ENCODE measurements at places on chromosomes 2 and 18.
A peak's percentile ranks its signal among the peaks of the same experiment; 100 is the strongest.

- DNase-seq: no peak
Observed at GRCh38 chr2:132979339-132980093, 309.5 kb upstream of the LYPD1 start.

- no peak for DNase-seq
Observed at GRCh38 chr2:46225150-46225625, 72.0 kb upstream of the EPAS1 start.

- DNase-seq: no peak
Observed at GRCh38 chr2:133177196-133177595, 391.1 kb downstream of the NCKAP5 start.

DNA sequence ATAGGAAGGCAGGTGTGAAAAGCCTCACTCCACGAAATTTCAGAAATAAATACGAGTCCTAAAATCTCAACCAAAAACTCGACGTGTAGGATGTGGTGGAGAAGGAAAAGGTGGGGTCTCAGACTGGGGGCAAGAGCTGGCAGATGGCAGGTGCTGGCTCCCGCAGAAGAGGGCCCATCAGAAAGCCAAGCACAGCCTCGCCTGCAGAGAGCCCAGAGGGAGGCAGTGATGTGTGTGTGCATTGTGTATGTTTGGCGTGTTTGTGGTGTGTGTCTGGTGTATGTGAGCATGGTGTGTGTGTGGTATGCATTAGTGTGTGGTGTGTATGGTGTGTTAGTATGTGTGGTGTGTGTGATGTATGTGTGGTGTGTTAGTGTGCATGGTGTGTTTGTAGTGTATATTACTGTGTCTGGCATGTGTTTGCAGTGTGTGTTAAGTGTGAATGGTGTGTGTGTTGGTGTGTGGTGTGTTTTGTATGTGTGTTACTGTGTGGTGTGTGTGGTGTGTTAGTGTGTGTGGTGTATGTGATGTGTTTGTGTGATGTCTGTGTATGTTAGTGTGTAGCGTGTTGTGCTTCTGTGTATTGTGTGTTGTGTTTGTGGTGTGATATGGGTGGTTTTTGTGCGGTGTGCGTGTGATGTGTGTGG lies 116.5 kb downstream of the FAM168B start:
- DNase-seq: no peak

GRCh38 chr2:55114597-55114996 lies 64.3 kb upstream of the RTN4 start:
- no peak for DNase-seq

- DNase-seq: no peak
Observed at GRCh38 chr2:197993363-197993762, 189.0 kb downstream of the PLCL1 start.

- DNase-seq: no peak
Observed at GRCh38 chr2:156864753-156865152, 392.8 kb upstream of the GALNT5 start.

- no peak for DNase-seq
Observed at GRCh38 chr2:24514820-24515219, 23.8 kb downstream of the NCOA1 start.

- DNase-seq: no peak
Observed at GRCh38 chr2:101803945-101804696, 106.6 kb downstream of the MAP4K4 start.

DNA sequence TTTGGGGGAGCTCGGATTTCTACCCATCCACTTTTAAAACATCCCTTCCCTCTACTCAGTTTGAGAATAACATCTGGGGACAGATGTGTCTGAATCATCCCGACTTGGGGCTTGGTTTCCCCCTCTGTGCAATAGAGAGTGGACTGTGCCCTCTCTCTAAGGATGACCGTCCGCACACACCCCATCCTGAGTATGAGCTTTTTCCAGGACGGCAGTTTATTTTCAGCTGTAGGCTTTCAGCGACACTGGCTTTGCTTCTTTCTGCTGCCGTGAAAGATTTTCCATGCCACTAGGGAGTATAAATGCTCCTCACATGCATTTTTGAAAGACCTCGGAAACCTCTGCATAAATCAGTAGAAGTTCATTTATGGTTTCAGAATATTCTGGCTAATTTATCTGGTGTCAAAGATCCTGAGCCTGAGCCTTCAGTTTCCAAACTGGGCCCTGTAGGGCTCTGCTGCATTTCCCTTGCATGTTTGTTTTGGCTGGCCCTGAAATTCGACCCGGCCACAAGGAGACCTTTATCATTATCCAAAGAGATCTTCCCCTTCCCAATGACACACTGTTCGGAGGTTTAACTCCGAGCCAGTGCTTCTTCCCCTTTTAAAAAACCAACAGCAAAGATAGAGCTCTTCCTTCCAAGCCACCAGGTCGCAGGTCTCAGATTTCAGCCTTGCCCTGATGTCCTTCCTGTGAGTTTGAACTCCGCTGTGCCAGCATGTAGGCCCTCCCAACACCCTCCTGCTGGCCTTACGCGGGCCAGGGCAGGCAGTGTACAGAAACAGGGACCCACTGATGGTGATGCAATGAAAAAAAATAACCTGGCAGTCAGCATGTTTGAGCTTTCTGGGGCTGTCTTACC lies 53.3 kb downstream of the FECH start:
- DNase-seq: no peak

GRCh38 chr2:1662606-1663180 lies 81.6 kb downstream of the PXDN start:
- DNase-seq: no peak

DNA sequence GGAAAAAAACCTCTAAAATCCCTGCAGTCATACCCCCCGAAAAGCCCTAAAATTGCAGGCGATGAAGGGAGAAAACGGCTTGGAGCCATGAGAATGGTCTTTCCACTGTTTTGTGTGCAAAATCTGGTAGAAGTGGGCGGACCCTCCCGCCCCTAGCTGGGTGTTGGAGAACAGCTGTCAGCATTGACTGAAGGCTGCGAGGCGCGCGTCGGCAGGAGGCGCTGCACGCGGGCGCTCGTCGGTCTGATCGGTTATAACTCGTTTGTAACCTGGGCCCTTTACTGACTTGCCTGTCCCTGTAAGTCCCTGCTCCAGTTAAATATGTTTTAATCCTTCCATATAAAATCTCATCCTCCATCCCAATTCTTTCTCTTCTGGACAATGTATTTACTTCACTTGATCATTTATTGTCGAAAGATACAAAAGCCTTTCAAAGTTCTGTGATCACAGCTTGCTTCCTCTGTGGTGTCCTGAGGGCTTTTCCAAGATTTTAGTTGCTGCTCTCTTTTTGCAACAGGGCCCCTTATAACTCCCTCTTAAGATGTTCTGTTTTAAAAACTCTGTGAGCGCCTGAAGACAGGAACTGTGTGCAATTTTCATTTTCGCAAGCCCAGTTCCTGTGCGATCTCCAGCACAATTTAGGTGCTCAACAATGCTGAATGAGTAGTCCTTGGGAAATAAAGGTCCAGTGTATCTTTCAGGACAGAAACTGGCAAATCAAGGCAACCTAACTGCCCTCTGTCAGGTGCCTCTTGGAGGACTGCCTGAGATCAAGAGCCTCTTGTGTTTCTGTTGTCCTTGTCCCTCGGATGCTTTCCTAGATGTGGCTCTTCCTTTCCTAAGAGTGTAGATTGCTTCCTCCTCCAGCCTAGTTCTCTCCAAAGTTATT lies 918 bp upstream of the HNRNPLL start:
- peak; percentile 77 for DNase-seq

DNA sequence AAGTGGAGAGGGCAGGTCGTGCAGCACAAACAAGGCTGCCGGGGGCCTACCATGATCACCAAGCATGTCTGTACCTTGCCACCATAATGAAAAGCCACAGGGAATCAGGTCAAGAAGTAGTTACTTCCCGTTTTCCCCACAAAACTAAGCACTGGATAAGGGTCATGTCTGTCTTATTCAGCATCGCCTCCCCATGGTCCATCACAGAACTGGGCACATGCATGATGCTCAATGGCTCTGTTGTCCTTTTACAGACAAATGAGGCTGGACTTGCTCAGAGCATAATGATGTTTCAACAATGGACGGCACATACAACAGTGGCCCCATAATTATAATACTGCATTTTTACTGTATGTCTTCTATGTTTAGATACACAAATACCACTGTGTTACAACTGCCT lies 27.5 kb downstream of the REEP1 start:
- no peak for DNase-seq

DNA sequence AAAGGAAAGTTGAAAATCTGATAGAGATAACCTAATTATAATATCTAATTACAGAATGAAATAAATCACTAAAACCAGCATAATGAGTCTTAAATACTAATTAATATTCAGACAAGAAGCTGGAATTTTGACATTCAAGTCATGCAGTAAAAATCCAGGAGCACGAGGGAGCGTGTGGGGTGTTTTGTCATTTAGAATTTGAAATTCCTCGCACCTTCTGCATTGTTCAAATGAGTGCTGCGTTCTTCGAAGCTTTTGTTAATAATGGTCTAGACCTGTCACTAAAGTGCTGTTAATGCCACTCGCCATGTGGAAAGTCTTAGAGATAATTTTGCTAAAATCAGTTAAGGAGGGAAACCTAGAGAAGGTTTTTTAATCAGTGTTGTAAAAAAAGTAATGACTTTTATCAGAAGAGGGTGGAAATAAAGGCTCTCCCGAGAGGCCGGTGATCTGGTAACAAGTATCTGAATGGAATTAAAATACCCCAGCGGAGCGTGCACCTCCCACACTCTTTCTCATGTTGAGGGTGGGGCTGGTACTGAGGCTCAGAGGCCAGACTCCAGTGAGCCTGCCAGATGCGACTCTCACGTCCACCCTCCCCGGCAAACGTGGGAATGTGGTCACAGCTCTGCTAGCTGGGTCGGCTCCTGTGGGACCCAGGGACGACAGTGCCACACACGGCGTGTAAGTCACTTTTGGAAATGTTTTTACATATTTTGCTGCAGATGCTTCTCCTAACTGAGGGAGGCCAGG lies 69.4 kb upstream of the MYT1L start:
- no peak for DNase-seq

- DNase-seq: no peak
Observed at GRCh38 chr2:38598200-38598990, 4.3 kb downstream of the HNRNPLL start.

- no peak for DNase-seq
Observed at GRCh38 chr2:207867056-207867455, 97.3 kb upstream of the FZD5 start.

- no peak for DNase-seq
Observed at GRCh38 chr2:213846856-213847255, 562.6 kb downstream of the SPAG16 start.
